ENCODE measurements at places on chromosomes 3 and 15.
A peak's percentile ranks its signal among the peaks of the same experiment; 100 is the strongest.

- no peak for DNase-seq
These were observed 2.4 kb downstream of the CRELD1 start for GRCh38 chr3:9935966-9936510.

DNA sequence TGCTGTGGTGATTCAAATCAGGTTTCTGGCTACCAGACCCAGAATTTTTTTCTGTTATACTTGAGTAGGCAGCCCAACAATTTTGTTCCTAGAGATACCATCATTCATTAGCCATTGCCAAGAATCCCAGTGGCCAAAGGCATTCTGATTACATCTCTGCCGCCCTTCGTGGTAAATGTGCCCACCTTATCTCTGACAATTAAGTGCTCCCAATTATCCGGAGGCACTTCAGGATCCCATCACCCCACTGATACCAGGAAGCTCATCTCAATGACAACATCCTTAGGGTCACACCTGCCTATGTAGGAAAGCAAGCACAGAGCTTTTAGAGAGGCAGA is 43.2 kb upstream of the RPL35A start:
- DNase-seq = no peak

GRCh38 chr3:97579365-97579764 is 185.2 kb upstream of the ARL6 start:
- no peak for DNase-seq

GRCh38 chr3:160225176-160226025 is at the start of gene C3orf80:
C3orf80 (plus strand) TSS chr3:160225422; CDS start chr3:160225636, 214 bp downstream.
- DNase-seq = peak; percentile 11

GRCh38 chr15:60835974-60836373 is 357.0 kb upstream of the ICE2 start:
- no peak for DNase-seq

DNA sequence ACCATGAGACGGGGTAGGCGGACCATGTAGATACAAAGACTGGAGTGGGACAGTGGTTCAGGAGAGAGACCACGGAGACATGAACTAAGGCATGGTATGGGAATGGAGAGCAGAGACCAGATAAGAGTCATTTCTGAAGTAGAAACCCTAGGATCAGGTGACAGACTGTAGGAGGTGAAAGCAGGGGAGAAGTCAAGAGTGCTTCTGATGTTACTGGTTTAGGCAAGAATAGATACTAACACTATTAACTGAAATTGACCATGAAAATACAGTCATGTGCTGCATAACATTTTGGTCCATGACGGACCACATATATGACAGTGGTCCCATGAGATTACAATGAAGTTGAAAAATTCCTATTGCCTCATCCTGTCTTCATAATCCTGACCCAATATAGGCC is 41.7 kb downstream of the RASGRP1 start:
- DNase-seq = no peak

GRCh38 chr3:134681522-134681900 is 30.7 kb upstream of the KY start:
- no peak for DNase-seq

GRCh38 chr3:177126015-177126773 is 71.1 kb downstream of the TBL1XR1 start:
- no peak for DNase-seq

DNA sequence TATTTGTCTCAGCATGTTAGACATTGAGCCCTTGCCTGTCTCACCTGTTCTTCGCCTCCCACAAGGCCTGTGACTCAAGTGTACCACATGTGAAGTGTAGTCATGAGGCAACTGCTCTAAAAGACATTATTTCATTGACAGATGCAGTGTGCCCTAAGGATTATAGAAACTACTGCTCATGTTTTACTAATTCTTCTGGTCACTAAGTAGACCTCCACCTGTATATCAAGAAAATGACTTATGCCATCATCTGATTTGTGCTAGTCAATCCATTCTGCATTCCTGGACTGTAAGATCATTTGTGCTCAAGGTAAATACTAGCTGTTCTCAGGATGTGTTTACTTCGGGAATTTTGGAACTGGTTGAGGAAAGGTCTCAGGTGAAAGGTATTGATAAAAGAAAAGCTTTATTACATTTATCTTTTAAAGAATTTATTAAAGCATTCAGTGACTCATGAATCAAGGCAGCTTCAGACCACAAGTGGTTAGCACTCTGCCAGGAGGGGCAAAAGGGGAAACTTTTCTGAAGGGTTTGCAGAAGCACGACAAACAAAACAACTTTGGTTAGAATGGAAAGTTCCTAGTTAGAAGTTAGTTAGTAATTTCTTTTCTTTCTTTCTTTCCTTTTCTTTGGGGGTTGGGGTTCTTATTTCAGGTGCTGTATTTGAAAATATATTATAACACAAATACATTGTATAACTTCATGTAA is 465.3 kb upstream of the CBLB start:
- peak; percentile 63 for DNase-seq

- DNase-seq = no peak
These were observed 27.2 kb upstream of the STT3B start for GRCh38 chr3:31505371-31506048.

- peak; percentile 42 for DNase-seq
These were observed 17.2 kb downstream of the RASGRP1 start for GRCh38 chr15:38547255-38547997.

GRCh38 chr3:146308682-146309081 is 57.8 kb upstream of the PLSCR4 start:
- no peak for DNase-seq

DNA sequence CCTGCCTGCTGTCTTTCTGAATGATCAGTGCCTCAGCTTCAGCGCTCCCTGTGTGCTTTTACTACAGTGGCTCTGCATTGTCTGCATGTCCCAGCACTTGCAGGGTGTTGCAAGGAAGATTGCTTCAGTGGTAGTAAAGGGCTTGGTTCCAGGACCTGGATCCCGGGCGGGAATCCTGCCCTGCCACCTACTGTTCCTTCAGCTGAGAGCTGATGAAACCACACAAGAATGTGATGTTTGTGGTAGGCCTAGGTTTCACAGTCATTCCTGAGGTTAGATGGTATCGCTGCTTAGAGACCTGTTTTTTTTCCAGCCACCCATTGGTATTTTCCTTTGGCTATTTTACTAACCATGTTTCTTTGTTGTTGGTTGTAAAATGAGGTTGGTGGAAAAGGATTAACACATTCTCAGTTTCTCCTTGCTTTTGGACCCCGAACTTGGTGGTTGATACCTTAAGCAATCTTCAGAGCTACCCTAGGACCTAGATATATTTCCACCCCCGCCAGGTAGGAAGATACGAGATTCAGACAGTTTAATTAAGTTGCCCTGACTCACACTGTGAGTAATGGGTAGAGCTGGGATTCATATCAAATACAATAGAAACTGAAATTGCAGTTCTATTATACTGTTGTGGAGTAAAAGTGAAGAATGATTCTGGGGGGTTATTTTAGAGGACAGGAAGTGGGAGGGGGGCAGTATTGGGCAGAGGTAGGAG is 11.4 kb downstream of the GPR87 start:
- no peak for DNase-seq

DNA sequence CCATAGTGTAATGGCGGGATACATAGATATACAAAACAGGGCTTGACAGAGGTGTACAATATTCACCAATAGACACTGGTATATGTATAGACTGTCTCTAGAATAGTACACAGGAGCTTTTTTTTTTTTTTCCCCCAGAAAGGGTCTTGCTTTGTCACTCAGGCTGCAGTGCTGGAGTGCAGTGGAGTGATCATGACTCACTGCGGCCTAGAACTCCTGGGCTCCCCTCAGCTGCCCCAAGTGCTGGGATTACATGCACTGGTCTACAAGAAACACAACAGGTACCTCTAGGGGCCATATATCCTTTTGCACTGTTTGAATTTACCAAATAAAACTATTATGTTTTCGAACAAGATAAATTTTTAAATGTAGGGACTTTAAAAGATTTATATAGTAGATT is 12.3 kb downstream of the RHOA start:
- no peak for DNase-seq

DNA sequence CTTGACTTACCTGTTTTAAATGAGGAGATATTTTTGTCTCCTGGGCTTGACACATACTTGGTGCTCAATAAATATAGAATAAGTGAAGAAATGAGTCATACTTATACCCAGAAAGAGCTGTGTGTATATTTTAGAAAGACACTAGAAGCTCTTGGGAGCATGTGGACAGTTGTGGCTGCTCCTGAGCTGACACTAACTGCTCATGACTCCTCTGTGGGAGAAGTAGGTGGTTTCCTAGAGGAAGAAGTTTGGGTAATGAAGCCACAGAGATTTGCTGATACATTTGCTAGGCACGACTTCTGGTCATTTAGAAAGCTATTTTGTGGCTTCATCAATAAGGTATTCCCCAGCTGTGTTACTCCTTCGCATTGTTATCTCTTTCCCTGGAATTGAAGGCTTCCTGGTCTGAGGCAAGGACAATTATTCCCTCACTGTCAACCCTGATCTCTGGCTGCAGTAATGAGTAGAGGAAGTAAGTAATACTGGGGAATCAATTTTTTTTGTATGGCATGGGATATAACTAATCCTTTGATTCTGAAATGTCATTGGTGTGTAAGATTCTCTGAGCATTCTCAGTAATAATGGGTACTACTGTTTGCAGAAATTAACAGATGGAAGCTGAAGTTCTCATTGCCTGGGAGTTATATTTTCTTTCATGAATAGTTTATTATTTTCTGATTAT is 79.6 kb upstream of the DCBLD2 start:
- DNase-seq = no peak

GRCh38 chr15:101563176-101563796 is 73.8 kb upstream of the PCSK6 start:
- no peak for DNase-seq

DNA sequence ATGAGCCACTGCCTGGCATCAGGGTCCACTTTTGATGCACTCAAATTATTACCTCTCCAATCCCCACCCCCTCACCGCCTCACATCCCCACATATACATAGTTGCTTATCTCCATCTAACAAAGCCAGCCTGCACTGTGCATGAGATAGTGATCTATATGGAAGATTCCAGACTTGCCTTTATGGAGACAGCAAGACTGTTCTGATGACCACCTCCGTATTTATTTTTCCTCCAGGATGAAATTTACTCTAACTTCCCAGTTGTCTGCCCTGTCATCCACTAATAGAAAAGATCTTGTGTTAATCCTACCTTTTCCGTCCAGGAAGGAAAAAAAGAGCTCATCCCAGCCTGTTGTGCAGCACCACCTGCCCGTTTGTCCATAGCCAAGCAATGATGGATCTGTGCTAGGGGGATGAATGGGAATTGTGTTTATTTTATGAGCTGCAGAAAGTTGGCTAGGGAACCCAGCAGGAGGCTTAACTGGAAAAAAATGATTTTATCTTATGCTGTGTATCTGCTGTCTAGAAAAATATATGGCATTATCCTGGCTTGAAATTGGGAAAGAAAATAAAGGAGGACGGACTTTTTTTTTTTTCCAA is 114.5 kb downstream of the CD47 start:
- no peak for DNase-seq

DNA sequence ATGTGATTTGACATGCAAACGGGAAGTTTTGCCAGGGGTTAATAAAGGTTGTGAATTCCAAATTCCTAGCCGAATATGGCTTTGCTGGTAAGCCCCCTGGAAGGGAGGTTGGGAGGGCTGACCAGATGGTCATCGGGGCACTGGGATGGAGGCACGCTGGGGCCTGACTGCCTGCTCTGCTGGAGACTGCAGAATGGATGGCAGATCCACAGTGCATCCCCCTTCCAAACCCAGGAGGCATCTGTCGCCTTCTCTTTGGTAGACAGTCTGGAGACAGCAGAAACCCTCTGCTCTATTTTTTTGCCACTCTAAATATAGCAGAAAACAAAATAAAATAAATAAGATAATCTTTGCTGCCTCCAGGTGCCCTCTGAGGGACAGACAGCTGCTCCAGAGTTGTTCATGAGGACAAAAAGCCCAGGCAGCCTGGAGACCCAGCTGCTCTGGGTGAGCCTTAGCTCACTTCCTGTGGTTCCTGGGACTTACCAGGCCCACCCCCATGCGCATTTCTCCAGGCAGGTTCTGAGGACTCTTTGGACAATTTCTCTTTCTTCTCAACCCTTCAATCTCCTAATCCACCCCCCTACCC is 6.1 kb upstream of the SPTBN5 start:
- no peak for DNase-seq

DNA sequence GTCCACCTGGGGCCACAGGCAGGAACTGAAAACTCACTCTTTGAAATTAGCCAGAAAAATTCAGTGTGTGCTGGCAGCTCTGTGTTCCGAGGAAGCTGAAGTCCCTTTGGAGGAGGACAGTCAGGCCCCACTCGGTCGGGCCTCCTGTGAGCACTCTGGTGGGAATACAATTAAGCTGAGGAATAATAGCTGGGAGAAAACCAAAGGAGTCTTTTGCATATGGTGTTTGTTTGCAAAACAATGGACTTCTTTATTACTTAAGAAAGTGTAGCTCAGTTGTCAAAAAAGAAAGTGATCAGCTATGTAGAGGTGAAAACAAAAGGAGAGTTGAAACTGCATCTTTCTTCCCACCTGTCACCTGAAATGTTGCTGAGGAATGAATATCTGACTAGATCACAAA is 202.5 kb downstream of the MEIS2 start:
- DNase-seq = no peak

DNA sequence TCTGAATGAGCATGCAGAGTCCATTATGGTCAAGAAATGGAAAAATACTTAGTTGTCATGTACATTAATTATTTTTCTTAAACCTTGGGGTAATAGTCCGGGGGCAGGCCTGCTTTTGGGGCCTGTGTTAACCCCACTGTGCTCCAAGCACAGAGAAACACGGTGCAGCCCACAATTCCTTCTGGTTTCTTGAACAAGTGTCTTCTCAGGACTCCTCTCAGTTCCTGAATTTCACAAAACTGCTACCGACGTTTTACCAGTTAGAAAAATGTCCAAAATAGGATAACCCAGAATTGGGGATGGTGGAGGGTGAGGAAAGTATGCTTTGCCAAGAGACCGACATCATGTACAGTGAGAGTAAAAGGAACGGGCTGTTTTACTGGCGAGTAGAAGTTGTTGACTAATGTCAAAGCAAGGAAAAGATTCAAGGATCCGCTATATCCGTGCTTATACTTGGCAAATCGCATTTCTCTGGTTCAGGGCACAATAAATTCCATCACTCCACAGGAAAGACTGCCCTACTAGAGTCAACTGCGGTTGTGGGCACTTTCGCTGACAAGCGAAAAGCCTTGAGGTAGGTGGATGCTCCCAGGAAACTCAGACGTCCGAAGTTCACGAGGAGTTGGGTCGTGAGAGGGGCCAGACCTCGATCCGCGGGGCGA is 495 bp upstream of the NXPE3 start:
- DNase-seq = no peak

DNA sequence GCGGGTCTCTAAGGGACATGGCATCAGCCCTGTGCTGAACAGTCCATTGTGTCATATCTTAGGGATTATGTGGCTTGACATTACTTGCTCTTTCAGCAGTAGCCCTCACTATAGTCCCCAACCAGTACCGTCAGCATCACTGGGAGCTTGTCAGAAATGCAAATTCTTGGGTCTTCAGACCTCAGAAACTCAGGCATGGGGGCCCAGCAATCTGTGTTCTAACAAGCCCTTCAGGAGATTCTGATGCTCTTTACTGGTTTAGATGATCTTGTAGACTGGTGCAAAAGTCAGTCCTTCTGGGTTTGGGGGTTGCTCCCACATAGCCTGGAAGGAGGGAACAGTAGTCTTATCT is 39.0 kb upstream of the TRAK1 start:
- no peak for DNase-seq
